Central memory CD8-positive, alpha-beta T cell (primary cell): ENCODE measurements at places on chromosomes 2 and 18.

DNA sequence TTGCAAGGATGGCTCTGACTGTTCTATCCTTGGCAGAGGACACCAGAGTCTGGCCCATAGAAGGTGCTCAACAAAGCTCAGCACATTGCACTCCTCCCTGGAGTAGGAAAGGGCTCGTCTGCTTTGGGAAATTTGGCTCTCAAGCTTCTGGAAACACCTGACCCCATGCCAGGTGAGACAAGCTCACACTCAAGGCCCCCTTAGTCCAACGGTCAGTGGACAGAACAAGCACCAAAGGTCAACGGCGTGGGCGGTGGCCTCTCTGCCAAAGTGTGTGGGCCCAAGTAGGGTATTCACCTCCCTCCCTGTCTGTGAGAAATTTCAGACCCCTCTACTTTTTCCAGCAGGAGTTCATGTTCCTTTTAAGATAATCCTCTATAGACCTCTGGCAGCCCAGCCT is 2.0 kb upstream of the STEAP3 start:
- DNase-seq, result no peak
- H3K27ac ChIP-seq, result no peak overlapping the region
- H3K36me3 ChIP-seq, result peaks cover 1% of the 10 kb centered on the region
- H3K4me3 ChIP-seq, result no peak overlapping the region

DNA sequence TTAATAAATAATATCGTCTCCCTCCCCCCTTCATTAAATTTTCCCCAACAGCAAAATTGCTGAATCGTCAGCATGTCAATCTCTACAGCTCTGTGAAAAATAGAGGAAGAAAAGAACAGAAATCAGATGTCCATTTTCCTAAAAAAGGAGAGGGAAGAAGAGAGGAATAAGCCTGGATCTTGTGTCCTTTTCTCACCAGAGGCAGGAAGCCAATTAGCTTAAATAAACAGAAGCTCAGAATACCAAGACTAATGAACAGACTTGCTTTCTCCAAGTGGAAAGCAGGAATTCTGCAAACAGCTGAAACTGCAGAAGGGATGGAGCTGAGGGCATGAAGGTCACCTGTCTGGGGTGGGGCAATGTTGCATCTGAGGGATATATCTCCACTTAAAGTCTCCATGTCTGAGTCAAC is 265.7 kb downstream of the CCDC85A start:
- H3K36me3 ChIP-seq, result no peaks in the 10 kb centered on the region
- H3K27me3 ChIP-seq, result no peaks in the 10 kb centered on the region
- no peak overlapping the region for H3K27ac ChIP-seq

- no peaks in the 10 kb centered on the region for H3K36me3 ChIP-seq
- no peak overlapping the region for H3K4me3 ChIP-seq
- no peaks in the 10 kb centered on the region for H3K4me1 ChIP-seq
- H3K27ac ChIP-seq, result no peak overlapping the region
- DNase-seq, result no peak
Measured at GRCh38 chr18:28439870-28440269, 262.9 kb upstream of the CDH2 start.

DNA sequence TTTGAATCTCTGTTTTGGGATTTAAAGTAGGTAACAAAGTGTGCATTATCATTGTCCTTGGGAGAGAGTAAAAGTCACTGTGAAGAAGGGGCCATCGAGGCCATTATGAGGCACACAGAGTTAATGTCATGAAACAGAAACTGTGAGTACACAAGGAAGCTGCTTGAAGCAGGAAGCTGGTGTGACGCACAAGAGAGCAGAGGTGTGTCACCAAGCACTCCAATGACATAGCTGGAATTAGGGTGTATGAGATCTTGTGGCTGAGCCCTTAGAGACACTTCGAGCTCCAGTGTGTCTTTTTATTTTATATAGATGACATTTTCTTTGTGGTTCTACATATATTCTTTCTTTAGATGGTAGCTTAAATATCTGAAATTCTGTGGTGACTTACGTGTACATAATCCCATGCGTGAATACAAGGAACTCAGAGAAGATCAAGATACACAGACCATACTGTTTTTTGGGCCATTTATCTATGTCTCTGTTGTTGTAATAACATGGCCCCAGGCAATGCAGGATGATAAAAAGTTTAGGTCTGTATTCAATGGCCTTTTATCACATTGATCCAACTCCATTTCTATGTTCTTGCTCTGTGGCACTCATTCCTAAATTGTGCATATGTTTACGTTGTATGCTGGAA is 164.7 kb upstream of the FAM98A start:
- no peaks in the 10 kb centered on the region for H3K4me1 ChIP-seq
- H3K4me3 ChIP-seq, result no peak overlapping the region

DNA sequence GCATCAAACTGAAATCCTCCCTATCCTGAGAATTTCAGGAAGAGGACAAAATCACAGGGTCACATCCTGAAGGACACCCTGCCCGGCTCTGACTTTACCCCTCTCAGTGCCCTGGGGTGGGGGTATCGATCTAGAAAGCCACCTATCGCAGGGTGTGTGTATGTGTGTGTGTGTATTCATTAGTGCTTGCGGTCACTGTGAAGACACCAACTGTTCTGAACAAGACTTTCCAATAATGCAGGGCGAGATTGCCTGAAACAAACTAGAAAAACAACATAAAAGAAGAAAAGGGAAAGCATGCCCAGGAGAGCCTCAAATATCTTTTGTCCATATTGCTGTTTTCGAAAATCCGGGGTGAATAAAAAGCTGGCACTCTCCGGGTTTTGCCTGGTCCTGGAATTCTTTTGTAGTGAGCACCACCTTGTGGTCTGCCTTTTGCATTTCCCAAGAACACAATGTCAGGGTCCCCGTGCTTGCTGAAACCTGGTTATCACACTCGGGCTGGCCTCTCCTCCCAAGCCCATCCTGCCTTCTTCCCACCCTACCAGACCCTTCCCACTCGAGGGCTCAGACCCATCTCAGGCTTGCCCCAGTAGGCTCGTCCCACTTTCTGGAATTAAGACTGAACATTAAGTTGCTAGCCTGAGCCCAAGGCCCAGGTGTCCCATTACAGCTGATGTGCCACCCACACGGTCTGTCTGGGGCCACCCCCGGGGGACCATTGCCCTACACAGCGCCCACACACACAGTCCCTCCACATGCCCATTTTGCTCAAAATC is 25.0 kb upstream of the COPS8 start:
- H3K27me3 ChIP-seq, result peaks cover 12% of the 10 kb centered on the region
- H3K4me3 ChIP-seq, result no peak overlapping the region
- H3K27ac ChIP-seq, result no peak overlapping the region
- no peak for DNase-seq

- peaks cover 14% of the 10 kb centered on the region for H3K4me1 ChIP-seq
- H3K4me3 ChIP-seq, result peak overlapping the region; percentile 25
- DNase-seq, result no peak
Measured at GRCh38 chr2:37376421-37377186, 32.2 kb downstream of the QPCT start.

- H3K4me3 ChIP-seq, result no peak overlapping the region
- H3K27ac ChIP-seq, result no peak overlapping the region
- no peaks in the 10 kb centered on the region for H3K36me3 ChIP-seq
- H3K27me3 ChIP-seq, result peaks cover 19% of the 10 kb centered on the region
- DNase-seq, result no peak
- H3K4me1 ChIP-seq, result no peaks in the 10 kb centered on the region
Measured at GRCh38 chr18:75639472-75639831, 211.9 kb upstream of the SMIM21 start.

DNA sequence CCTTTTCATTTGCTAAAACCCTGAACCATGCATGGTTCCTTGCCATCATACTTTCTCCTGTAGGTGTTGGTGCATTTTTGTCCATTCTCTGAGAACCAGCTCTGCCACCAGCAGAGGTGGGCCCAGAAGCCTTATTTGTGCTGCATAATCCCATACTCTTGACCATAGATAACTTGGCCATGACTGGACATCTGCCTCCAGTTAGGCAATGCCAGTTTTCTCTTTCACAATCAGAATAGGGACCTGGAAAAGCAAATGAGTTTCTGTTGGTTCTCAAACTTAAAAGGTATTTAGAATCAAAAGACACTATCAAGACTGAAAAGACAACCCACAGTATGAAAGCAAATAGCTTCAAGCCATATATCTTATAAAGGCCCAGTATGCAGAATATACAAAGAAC is 167.3 kb downstream of the MAIP1 start:
- H3K36me3 ChIP-seq, result no peaks in the 10 kb centered on the region
- H3K4me3 ChIP-seq, result no peak overlapping the region
- peaks cover 37% of the 10 kb centered on the region for H3K27me3 ChIP-seq
- no peak for DNase-seq

- DNase-seq, result no peak
- H3K27me3 ChIP-seq, result no peaks in the 10 kb centered on the region
- peaks cover 2% of the 10 kb centered on the region for H3K36me3 ChIP-seq
Measured at GRCh38 chr2:121128741-121129659, 156.0 kb downstream of the TFCP2L1 start.

DNA sequence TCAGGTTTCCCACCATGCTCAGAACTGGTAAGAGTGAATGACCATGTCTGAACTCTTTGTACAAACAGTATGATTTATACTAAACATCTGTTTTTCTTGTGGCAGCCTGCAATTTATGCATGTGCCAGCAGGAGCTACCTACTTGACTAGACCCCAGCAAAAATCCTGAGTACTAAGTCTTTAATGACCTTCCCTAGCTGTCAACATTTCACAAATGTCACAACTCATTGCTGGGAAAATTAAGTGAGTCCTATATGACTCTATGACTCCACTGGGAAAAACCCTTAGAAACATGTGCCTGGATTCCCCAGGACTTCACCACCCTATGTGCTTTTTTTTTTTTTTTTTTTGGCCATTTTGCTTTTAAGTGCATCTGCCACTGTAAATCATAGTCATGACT is 1225.8 kb downstream of the SUCLG1 start:
- H3K36me3 ChIP-seq, result no peaks in the 10 kb centered on the region
- no peak overlapping the region for H3K27ac ChIP-seq
- DNase-seq, result no peak
- no peaks in the 10 kb centered on the region for H3K27me3 ChIP-seq

DNA sequence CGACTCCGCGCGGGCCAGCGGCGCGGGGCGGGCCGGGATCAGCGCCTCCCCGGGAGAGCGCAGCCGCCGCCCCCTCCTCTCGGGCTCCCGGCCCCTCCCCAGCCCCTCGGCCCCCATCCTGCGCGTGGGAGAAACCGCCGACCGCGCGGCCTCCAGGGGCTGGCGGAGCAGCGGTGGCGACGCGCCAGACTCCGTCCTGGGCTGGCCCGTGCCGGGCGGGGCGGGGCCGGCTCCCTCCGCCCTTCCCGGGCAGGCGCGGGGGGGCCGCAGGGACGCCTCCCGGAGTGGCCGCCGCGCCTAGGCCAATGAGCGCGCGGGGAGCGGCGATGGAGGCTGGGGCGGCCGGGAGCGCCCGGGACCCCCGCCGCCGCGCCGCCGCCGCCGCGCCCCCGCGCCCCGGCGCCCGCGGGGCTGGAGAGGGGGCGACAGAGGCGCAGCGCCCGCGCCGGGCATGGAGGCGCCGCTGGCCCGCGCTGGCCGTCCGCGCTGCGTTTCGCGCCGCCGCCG is 49.1 kb downstream of the KCNIP3 start:
- H3K27me3 ChIP-seq, result peaks cover 42% of the 10 kb centered on the region
- peak overlapping the region; percentile 73 for H3K4me3 ChIP-seq
- no peak for DNase-seq
- no peaks in the 10 kb centered on the region for H3K36me3 ChIP-seq

DNA sequence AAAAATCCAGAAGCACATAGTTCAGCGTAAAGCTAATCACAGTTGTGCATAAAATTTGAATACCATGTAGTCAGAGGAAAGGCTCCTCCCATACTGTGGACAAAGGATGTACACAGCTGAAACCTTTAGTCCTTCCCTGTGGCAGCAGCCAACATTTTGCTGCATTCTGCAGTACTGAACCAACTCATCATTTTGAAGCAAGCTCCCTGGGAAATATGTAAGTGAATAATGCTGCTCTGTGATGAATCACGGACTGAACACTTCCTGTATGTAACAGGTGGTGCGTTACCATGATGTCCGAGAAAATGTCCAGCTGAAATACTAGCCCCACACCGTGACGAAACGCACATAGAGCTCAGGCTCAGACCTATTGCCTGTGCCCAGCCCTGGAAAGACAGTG is 421.1 kb upstream of the RAB12 start:
- H3K36me3 ChIP-seq, result no peaks in the 10 kb centered on the region
- no peak overlapping the region for H3K4me3 ChIP-seq

DNA sequence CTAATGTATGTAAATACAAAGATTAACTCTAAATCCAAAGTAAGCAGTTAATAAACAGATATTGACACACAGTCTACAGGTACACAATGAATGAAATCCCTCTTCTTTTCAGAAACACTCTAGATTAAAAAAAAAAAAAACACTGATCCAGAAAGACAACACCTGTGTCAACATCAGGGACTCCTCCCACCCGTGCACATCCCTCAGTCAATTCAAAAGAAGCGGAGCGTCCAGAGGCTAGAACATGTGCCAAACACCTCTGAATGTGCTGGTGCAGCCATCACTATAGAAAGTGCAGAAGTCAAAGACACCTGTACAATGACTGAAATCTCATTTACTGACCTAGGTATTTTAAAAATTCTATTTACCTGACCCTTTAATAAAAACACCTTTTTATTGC is 622.6 kb upstream of the ID2 start:
- DNase-seq, result no peak
- H3K36me3 ChIP-seq, result peaks cover 2% of the 10 kb centered on the region

DNA sequence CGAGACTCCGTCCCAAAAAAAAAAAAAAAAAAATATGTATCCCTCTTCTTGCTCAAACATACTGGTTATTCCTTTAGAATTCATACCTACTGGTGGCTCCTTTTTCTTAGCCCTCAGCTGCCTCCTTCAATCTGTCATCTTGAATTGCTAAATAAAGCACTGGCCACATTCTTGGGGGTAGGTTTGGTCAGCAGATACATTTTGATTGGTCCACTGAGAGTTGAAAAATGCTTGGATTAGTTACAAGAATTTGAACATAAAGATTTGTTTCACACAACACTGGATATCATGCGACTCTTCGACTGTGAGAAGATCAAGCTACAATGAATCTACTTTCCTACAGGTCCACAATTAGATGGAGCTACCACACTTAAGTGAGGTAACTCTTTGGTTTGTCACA is 906.1 kb upstream of the SLC39A10 start:
- H3K27ac ChIP-seq, result no peak overlapping the region
- H3K36me3 ChIP-seq, result peaks cover 2% of the 10 kb centered on the region
- H3K4me1 ChIP-seq, result no peaks in the 10 kb centered on the region
- no peaks in the 10 kb centered on the region for H3K27me3 ChIP-seq
- no peak for DNase-seq

DNA sequence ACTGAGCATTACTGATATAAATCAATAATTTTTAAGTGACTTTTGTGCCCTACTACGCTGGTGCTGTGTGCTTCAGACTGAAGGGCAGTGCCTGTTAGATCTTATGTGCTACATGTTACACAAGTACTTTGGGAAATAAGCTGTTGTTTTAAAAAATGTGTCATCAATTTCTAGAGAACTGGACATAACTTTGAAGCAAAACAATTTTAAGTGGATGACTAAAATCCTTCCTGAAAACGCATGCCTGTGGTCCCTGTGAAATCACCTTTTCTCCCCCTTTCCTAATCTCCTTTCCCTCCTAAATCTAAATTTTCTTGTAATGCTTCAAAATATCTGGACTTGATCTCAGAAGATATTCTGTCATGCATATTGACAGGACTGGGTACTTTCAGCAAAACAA is 7.1 kb upstream of the IL1RL1 start:
- H3K27me3 ChIP-seq, result peaks cover 18% of the 10 kb centered on the region
- H3K4me1 ChIP-seq, result peaks cover 10% of the 10 kb centered on the region
- H3K36me3 ChIP-seq, result no peaks in the 10 kb centered on the region
- no peak for DNase-seq
- H3K4me3 ChIP-seq, result no peak overlapping the region
